GM23338 (cell line): ENCODE measurements at places on chromosomes 4 and X. TPM values are rescaled to one million over a fixed set of nuclear protein-coding genes. Genes with fewer than 3 reads are reported as not detected.

DNA sequence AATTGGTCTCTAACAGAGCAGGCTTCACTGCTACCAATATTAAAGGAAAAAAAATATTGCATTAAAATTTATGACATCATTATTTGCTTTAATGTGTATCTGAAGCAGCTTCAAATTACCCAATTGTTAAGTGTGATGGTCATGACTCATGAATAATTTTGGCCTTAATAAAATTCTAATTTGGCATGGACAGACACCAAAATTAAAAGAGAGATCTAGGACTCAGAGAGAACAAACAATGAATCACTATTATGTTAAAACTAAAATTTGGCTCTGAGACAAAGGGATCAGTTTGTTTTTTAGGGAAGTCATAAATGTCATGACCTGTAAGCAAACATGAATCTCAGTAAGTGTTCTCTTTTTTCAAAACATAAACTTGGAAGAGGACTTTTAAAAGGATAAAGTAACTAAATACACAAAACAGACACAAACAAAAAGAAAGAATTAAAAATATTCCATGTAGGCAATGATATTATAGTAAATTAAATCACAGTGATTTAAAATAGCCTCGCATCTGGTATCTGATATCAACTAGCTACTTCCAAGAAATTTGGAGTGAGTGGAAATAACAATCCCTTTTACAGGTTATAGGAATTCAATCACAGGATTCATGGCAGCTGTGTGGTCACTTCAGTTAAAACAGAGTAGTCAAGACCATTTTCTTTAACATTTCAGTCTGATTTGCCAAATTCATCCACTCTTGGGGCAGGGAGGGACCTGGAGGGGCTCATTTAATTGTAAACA, 11.6 kb downstream of the VEGFC start:
- no peaks in the 10 kb centered on the region for H3K27me3 ChIP-seq
- H3K27ac ChIP-seq, result no peak overlapping the region
- H3K36me3 ChIP-seq, result no peaks in the 10 kb centered on the region
- H3K4me3 ChIP-seq, result no peak overlapping the region
- DNase-seq, result no peak

Gene IL2
- total RNA-seq, result not detected in 2 replicates

Gene PAGE3
- not detected in 2 replicates for total RNA-seq

GRCh38 chr4:1153567-1154090, 18.8 kb downstream of the SPON2 start:
- H3K4me3 ChIP-seq, result no peak overlapping the region
- H3K27me3 ChIP-seq, result no peaks in the 10 kb centered on the region
- no peaks in the 10 kb centered on the region for H3K4me1 ChIP-seq
- DNase-seq, result no peak
- no peak overlapping the region for H3K27ac ChIP-seq

Gene GPR78
- total RNA-seq, result 2.6 and 2.7 TPM in 2 replicates

Gene PRR32
- total RNA-seq, result not detected in 2 replicates

Gene MAGEB6
- not detected in 2 replicates for total RNA-seq

DNA sequence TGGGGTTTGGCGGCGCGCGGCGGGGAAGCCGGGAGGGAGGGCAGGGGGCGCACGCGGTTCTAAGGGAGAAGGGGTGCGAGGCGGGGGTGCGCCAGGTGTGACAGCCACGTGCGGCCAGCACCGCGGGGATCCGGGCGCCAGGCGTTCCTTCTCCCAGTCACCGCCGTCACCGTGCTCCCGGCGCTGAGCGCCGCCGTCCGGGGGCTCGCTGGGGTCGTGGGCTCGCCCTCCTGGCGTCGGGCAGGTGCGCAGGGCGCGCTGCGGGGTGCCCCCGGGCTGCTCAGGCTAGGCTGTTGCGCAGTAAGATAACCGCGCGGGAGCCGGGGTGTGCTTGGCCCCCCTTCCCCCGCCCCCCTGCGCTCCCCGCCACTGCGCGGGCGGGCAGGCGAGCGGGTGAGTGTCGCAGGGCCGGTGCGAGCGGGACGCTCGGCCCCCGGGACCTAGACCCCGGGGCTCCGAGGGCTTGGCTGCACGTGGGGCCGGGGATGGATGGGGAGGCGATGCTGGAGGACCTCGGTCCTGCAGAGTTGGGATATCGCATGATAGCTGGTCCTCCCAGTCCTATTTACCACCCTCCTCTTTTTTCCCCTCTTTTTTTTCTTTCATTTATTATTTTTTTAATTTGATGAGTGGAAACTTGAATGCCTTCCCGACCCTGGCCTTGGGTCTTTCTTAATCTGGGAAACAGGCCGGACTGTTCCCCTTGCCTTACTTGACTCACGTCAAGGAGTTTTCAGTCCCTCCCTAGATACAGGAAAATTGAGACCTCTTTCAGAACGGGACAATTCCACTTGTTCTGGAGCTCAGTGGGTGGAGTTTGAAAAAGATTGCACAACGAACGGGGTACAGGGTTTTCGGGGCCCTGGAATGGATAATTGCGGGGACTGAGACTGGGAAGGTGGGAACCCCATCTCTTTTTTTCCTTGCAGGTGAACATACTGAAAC, 797 bp downstream of the TXLNG start:
- H3K4me3 ChIP-seq, result peak overlapping the region; percentile 73
- H3K36me3 ChIP-seq, result 0 out of 2 replicates have a peak, but pooled peaks cover 6% of the 10 kb centered on the region
- H3K27me3 ChIP-seq, result no peaks in the 10 kb centered on the region
- H3K4me1 ChIP-seq, result peaks cover 9% of the 10 kb centered on the region; the same call in 1 of the 2 replicates

- H3K36me3 ChIP-seq, result no peaks in the 10 kb centered on the region
- H3K4me1 ChIP-seq, result 0 out of 2 replicates have a peak, but pooled peaks cover 6% of the 10 kb centered on the region
- no peaks in the 10 kb centered on the region for H3K27me3 ChIP-seq
- no peak overlapping the region for H3K4me3 ChIP-seq
Measured at GRCh38 chr4:139605516-139605915, 49.5 kb upstream of the SETD7 start.

GRCh38 chr4:141635736-141636081, 674 bp upstream of the IL15 start:
- H3K4me1 ChIP-seq, result peaks cover 8% of the 10 kb centered on the region; the same call in 1 of the 2 replicates
- DNase-seq, result no peak
- H3K4me3 ChIP-seq, result peak overlapping the region; percentile 84
- H3K27me3 ChIP-seq, result peaks cover 35% of the 10 kb centered on the region
- no peak overlapping the region for H3K27ac ChIP-seq

DNA sequence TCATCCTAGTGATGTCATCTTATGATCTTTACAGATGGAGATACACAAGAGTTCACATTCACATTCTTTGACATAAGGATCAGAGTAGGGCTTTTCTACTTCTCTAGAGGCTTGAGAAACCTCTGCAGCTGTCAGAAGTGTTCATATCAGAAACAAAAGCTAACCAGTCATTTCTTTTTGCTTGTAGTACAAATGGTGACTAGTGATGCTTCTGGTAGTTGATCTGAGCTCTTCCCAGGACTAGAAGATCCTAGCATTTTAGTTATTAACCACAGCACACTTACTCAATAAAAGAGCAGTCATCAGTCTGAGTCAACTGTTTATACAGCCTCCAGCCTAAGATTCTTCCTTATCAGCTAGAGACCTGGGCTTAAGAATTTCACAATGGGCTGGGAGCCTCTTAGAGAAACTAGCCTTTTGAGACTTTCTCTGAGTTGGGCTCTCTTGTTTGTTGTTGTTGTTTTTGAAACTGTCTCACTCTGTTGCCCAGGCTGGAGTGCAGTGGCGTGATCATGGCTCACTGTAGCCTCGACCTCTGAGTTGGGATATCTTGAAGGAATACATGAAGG, 84.1 kb downstream of the TMEM164 start:
- H3K27ac ChIP-seq, result no peak overlapping the region
- no peaks in the 10 kb centered on the region for H3K36me3 ChIP-seq
- DNase-seq, result peak; percentile 8
- H3K27me3 ChIP-seq, result no peaks in the 10 kb centered on the region

Gene HTN1
- total RNA-seq, result not detected in 2 replicates

GRCh38 chr4:185657183-185657582, 121.9 kb upstream of the PDLIM3 start:
- peak overlapping the region; percentile 74 for H3K27ac ChIP-seq
- no peak for DNase-seq
- H3K27me3 ChIP-seq, result no peaks in the 10 kb centered on the region
- peaks cover 41% of the 10 kb centered on the region for H3K4me1 ChIP-seq

GRCh38 chr4:81751531-81752289, 280.0 kb upstream of the RASGEF1B start:
- H3K27ac ChIP-seq, result no peak overlapping the region
- H3K27me3 ChIP-seq, result no peaks in the 10 kb centered on the region
- no peak for DNase-seq
- no peak overlapping the region for H3K4me3 ChIP-seq
- H3K4me1 ChIP-seq, result no peaks in the 10 kb centered on the region

GRCh38 chr4:85682391-85682790, 207.4 kb downstream of the ARHGAP24 start:
- no peak for DNase-seq
- no peaks in the 10 kb centered on the region for H3K27me3 ChIP-seq
- peaks cover 12% of the 10 kb centered on the region for H3K4me1 ChIP-seq
- no peak overlapping the region for H3K27ac ChIP-seq

GRCh38 chr4:73710094-73710493, 30.3 kb upstream of the CXCL8 start:
- no peaks in the 10 kb centered on the region for H3K36me3 ChIP-seq
- no peak for DNase-seq
- no peak overlapping the region for H3K4me3 ChIP-seq
- no peaks in the 10 kb centered on the region for H3K27me3 ChIP-seq

Gene TXK
- 0.14 and 0.50 TPM in 2 replicates for total RNA-seq

Gene FAM149A
- total RNA-seq, result 13.3 and 22.5 TPM in 2 replicates

DNA sequence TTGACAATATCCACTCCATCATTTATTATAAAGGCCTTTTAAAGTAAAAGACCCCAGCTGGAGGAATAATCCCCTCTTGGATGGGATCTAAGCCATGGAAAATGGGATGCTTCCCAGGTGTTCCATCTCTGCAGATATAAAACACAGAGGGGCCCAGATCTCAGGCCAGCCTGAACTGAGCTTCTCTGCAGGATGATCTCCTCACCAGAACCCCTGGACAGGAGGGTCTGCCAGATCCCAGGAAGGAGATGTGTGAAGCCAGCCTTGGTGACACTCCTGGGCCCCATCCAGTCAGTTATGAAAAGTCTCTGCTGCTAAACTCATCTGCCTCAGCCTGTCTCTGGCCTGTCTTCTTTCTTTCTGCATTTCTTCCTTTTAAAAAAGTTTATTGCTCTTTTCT, 56.7 kb downstream of the HTRA3 start:
- H3K36me3 ChIP-seq, result no peaks in the 10 kb centered on the region
- H3K27me3 ChIP-seq, result no peaks in the 10 kb centered on the region
- H3K4me3 ChIP-seq, result no peak overlapping the region
- no peak overlapping the region for H3K27ac ChIP-seq

DNA sequence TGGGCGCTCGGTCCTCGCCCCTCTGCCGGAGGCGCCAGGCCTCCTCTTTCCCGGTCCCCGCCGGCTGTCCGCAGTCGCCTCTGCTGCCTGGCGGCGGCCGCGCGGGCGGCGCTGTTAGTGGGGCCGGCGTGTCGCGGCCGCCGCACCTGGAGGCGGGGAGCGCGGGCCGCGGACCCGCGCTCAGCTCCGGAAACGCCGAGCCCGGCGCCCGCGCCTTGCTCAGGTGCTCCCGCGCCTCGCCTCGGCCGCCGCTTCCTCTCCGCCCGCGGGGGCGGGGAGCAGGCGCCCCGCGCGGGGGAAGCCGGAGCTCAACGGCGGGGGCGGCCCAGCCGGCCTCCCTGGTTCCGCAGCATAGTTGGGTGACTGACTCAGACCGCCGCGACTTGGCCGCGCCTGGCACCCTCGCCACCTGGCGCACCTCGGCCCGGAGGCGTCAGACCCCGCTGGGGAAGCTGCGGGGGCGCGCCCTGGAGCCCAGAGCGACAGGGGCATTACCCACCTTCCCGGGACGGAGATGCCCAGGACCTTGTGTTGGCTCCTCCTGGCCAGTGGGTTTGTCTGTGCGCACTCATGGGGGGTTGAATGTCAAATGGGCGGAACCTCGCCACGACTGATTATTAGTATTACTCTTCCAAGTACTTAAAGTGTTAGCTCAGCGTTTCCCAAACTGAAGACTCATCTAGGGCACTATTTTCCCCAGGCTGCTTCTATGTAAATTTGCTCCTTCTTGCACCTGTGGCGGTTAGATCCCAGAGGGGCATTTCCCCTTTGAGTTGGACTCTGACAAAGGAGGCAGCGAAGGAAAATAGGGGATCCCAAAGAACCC, at the start of gene ARAP2:
ARAP2 (minus strand) TSS at position 258 of the 826 bp plus-strand sequence. CDS start 15,028 bp downstream, outside the sequence.
- peaks cover 42% of the 10 kb centered on the region for H3K27me3 ChIP-seq
- H3K27ac ChIP-seq, result no peak within 1 kb of the TSS
- no peaks in the 10 kb centered on the region for H3K4me1 ChIP-seq

DNA sequence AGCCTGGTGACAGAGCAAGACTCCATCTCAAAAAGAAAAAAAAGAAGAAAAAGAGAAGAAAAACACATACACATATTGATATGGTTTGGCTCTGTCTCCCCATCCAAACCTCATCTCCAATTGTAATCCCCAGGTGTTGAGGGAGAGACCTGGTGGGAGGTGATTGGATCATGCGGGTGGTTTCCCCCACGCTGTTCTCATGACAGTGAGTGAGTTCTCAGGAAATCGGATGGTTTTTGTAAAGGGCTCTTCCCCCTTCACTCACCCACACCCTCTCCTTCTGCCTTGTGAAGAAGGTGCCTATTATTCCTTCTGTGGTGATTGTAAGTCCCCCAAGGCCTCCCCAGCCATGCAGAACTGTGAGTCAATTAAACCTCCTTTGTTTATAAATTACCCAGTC, 68.4 kb downstream of the LDB2 start:
- H3K36me3 ChIP-seq, result no peaks in the 10 kb centered on the region
- H3K27ac ChIP-seq, result no peak overlapping the region
- no peak for DNase-seq
- no peak overlapping the region for H3K4me3 ChIP-seq
- H3K27me3 ChIP-seq, result no peaks in the 10 kb centered on the region

Gene ZXDB
- 15.5 and 16.1 TPM in 2 replicates for total RNA-seq

GRCh38 chrX:3713225-3713936, at the start of gene PRKX:
Gene PRKX, minus strand, starts transcription at chrX:3713649. Its CDS starts 396 bp downstream, at chrX:3713253.
- H3K27ac ChIP-seq, result no peak within 1 kb of the TSS
- H3K36me3 ChIP-seq, result no peaks in the 10 kb centered on the region
- no peaks in the 10 kb centered on the region for H3K4me1 ChIP-seq
- peak; percentile 55 for DNase-seq
- peaks cover 5% of the 10 kb centered on the region; the same call in 1 of the 2 replicates for H3K27me3 ChIP-seq

DNA sequence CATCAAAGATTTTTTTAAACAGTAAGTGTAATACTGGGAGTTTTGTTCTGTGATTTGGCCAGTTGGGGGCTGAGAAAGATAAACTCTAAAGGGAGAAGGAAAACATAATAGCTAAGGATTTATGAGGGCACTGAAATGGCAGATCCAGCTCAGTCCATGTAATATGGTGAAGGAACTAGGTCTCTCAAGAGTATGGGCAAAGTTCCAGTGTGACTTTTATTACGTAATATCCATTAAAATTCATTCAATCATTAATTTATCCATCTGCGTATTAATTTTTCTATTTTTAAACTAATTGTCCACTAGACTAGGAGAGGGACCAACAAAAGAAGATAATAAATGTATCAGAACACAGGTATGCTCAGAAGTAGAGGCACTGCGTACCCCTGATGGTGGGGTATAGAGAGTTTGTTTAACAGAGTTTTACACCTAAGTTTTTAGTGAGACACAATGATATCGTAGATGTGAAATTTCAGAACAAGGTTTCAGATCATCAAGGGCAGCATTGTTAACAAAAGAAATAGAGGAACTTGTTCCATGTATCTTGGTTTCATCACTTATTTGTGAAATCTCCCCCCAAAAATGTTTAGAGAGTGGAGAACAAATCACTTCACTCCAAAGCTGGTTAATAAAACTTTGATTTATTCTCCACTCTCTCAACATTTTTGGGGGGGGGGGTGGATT, 351.1 kb downstream of the GRXCR1 start:
- H3K27me3 ChIP-seq, result no peaks in the 10 kb centered on the region
- H3K4me1 ChIP-seq, result no peaks in the 10 kb centered on the region
- no peak overlapping the region for H3K4me3 ChIP-seq
- no peak overlapping the region for H3K27ac ChIP-seq
- no peaks in the 10 kb centered on the region for H3K36me3 ChIP-seq

GRCh38 chr4:151417766-151418376, 8.9 kb downstream of the FHIP1A start:
- H3K27ac ChIP-seq, result peak overlapping the region; percentile 12
- peaks cover 54% of the 10 kb centered on the region for H3K4me1 ChIP-seq
- DNase-seq, result no peak
- H3K4me3 ChIP-seq, result no peak overlapping the region
- H3K36me3 ChIP-seq, result no peaks in the 10 kb centered on the region

Gene NMU
- total RNA-seq, result 40.2 and 47.5 TPM in 2 replicates
